ENCODE measurements at places on chromosomes 1 and 21. TPM values are rescaled to one million over a fixed set of nuclear protein-coding genes. Genes with fewer than 3 reads are reported as not detected.

GRCh38 chr1:14553711-14554110, 44.8 kb upstream of the KAZN start:
- DNase-seq, result no peak

DNA sequence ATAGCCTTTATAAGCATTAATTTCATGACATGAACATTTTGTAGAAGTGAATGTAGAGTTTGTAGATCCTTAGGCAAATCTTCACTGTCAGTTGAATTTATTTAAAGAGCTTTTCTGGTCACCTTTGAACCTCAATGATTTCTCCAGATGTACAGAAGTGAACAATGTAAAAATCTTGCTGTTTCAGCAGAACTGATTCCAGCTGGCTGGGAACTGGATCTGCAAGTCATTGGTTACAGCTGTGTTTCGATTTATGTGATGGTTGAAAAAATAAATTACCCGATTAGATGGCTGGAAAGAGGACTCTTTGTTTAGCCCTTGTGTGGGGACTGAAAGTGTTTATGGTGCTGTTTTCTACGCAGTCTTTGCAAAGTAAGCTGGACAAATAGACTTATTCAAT, 849.8 kb downstream of the USP25 start:
- no peak for DNase-seq

- DNase-seq, result no peak
These were observed 14.4 kb downstream of the LAMC2 start for GRCh38 chr1:183200451-183200850.

DNA sequence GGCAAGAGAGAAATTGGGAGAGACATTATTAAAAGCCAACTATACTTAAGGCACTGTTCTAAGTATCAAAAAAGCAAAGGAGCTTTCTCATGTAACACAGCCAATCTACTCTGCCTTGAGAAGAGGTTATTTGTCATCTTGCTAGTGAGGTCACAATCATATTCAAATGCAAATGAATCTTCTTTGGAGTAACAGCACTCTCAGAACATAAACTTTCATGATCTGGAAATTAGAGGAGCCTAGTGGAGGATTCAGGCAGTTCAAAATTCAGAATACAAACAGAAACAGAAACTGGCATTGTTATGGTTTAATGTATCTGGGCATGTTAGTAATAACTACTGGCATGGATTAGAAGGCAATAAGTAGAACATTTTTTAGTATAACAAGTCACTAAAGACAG, 57.4 kb downstream of the ARID4B start:
- DNase-seq, result no peak

- no peak for DNase-seq
These were observed 70.9 kb downstream of the APP start for GRCh38 chr21:26099610-26100219.

GRCh38 chr1:78155121-78155520, 109.4 kb downstream of the GIPC2 start:
- no peak for DNase-seq

GRCh38 chr1:26259578-26259977, 20.3 kb upstream of the SH3BGRL3 start:
- no peak for DNase-seq

DNA sequence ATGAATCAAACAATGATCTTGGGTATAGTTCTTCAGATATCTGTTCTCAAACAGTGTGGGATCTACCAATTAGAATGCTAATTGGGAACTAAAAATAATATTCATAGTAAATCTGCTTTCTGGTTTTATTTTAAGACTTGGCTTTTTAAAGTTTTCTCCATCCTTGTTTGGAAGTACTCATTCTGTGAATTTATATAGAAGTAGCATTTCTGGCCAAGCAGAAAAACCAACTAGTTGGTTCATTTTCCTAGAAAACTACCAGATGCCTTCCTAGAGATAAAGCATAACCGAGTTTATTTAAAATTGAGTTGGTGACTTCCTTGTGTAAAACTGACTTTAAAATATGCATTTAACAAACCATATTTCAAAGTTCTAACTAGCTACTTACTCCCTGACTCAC, 48.8 kb downstream of the DNM3 start:
- no peak for DNase-seq

- DNase-seq, result no peak
These were observed 28.1 kb downstream of the RNF187 start for GRCh38 chr1:228515200-228515834.

SPRR1B gene
- total RNA-seq, result not detected

PGBD5 gene
- 1.2 TPM for total RNA-seq

HFM1 gene
- 2.2 TPM for total RNA-seq

VCAM1 gene
- 25.7 TPM for total RNA-seq

Measured in esophagus muscularis mucosa (tissue), 4 donors.